ENCODE measurements at places on chromosomes 6 and 20.

- DNase-seq: no peak
These were observed 13.2 kb downstream of the DNAJC5 start for GRCh38 chr20:63908008-63908682.

DNA sequence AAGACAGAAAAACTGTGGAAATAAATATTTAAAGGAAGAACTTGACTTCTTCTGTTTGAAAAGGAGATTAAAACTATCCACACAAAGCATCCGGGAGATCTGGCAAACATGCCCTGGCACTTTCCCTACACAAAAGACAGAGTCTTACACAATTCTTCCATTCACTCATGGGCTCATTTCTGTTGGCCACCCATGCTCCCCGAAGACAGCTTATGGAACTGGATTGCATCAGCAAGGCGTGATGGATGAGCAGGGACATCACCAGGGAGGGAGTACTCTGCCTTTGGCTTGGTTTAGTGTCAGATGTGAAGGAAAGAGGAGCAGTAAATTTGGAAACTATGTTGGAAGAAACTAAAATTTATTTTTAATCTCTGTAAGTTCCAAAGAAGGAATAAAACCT lies 379.3 kb downstream of the CD109 start:
- peak; percentile 86 for DNase-seq

GRCh38 chr6:167230288-167230687 lies 60.8 kb upstream of the UNC93A start:
- no peak for DNase-seq

- DNase-seq: peak; percentile 31
These were observed 122.5 kb downstream of the COL9A1 start for GRCh38 chr6:70180183-70180900.

GRCh38 chr20:9078826-9079731 lies 10.2 kb downstream of the PLCB4 start:
- DNase-seq: no peak

DNA sequence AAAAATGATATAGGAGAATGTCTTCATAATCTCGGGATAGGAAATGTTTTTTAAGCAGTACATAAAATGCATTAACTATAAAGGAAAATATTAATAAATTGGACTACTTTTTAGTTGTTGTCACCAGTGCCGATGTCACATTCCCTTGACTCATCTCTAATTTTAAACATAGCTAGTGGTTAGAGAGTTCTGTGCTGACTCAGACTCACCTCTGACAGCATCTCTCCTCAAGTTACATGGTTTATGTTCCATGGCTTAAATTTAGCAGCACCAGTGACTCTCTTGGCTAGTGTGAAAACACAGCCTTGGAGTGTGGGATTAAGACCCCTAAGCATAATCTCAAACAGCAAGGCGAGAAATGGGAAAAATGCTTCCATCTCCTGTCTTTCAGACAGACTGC lies 311.8 kb upstream of the MMS22L start:
- DNase-seq: peak; percentile 48

- DNase-seq: peak; percentile 70
These were observed 86.7 kb upstream of the STMND1 start for GRCh38 chr6:17015144-17015543.

DNA sequence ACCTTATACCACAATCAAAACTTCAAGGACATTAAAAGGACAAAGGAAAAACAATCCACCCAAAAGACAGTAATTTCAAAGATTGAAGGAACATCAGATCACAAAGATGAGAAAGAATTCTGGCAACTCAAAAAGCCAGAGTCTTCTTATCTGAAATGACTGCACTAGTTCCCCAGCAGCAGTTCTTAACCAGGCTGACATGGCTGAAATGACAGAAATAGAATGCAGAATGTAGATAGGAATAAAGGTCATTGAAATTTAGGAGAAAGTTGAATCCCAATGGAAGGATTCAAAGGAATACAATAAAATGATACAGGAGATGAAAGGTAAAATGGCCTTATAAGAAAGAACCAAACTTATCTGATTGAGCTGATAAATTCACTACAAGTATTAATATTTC lies 231.4 kb downstream of the CD109 start:
- DNase-seq: no peak

DNA sequence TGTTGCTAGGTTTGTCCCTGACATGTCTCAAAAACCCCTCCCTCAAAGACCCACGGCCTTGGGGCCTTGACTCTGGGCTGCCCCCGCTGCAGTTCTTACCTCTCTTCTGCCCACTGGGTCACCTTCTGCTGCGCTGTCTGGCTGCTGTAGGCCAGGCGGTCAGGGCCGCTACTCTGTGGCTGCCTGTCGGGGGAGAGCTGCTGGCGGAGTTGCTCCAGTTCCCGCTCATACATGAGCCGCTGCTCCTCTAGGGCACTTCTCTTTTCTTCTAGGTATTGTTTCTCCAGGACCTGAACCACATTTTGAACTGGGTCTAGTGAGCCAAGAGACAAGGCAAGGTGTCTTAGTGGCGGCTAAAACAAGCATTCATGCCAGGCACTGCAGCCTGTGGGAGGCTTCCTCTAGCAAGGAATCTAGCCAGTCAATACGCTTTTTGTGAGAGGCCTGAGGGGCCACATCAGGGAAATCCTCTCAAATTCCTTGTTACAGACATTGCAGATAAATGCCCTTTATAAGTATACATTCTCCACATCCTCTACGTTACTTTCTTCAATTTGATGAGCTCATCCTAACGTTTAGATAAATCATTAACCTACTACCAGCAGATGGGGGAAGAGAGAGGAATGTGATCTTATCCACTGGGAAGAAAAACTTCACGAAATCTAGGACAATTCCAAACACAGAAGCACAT lies 110.3 kb upstream of the NUP153 start:
- DNase-seq: no peak

DNA sequence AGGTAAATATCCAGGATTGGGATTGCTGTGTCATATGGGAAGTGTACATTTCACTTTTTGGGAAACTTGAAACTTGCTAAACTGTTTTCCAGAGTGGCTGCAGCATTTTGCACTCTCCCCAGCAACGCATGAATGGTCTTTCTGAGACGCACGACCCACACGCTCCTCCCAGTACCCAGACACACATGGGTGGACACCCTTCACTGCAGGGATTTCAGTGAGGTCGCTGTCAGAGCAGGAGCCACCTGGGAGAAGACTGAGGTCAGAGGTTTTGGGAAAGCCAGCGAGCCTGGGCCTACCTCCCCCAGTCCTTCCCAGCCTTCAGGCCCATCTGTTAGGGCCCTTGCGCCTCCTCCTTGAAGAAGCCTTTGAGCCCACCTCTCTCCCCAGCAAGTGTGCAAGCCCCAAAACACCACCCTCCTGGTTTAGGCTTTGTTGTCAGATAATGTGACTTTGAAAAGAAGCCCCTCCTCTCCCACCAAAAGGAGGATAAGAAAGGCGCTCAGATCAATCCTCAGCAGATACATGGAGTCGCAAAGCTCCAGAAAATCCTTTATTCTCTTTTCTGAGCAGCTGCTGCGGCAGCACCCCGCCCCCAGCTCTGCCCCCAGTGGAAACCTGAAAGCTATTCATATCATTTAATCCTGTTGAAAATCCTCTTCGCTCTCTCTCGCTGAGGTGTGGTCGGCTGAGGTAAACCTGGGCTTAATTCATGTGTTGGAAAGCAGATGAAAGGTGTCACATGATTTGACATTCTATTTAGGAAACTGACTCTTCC lies 12.7 kb upstream of the JAG1 start:
- no peak for DNase-seq

DNA sequence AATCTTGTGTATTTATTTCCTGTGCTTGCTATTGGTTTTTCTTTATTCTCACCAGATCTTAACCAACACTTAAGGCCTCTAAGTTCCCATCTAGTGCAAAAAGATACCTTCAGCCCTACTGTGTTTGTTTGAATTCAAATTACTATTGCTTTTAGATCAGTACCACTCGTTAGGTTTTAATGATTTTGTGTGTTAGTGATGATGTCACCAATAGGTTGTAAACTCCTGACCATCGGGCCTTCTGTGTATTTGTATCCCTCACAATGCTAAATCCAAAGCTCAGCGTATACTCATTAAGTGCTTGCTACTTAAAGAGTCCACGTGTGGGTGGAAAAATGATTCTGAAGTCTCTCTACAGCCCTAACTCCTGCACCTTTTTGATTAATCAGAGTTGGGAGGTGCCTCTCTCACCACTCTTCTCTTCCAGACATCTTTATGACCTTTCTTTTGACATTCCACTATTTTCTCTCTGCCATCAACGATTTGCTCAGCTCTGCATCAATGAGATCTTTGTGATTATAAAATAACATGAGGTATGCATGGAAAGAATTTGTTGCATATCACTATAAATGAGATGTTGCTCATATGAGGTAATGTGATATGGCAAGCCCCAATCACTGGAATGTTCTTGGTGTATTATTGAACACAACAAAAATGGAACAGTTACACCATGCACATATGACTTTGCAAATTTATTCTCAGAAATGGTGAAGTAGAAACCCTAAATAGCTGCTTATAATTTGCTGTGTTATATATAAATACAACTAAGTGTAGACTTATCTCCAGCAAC lies 55.1 kb upstream of the LAMA2 start:
- DNase-seq: no peak

- DNase-seq: no peak
These were observed 158.7 kb downstream of the SOX4 start for GRCh38 chr6:21752054-21752811.

DNA sequence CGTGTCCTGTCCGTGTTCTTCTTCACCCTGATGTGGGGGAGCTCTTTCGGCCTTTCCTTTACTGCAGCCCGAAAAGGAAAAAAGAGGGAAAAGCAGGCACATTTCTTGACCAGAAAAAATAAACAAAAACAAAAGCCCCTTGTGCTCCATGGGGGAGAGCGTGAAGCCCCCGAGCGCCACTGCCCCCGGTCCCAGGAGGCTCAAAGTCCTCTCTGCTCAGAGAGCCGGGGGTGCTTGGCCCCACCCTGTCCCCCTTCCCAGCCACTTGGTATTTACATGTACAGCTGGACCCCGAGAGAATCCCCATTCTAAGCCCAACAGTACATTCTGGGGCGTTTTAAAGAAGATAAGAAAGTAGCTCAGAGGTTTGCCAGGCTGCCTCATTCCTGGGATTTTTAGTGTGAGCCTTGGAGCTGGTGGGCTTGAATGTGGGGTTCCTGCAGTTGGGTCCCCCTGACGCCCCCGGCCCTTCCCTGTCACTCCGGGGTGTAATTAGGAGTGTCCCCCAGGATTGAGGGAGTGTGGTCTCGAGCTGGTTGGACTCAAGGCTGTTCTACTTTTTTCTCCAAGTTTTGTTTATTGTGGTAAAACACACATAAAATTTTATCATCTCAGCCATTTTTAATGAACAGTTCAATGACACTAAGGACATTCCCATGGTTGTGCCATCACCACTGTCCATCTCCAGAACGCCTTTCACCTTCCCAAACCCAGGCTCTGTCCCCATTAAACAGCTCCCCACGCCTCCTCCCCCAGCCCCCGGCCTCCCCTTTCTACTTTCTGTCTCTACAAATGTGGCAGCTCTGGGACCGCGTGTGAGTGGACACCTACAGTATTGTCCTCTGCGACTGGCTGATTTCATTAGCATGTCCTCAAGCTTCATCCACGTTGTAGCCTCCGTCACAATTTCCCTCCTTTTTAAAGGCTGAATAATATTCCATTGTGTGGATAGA lies 55.7 kb upstream of the BHLHE23 start:
- no peak for DNase-seq

DNA sequence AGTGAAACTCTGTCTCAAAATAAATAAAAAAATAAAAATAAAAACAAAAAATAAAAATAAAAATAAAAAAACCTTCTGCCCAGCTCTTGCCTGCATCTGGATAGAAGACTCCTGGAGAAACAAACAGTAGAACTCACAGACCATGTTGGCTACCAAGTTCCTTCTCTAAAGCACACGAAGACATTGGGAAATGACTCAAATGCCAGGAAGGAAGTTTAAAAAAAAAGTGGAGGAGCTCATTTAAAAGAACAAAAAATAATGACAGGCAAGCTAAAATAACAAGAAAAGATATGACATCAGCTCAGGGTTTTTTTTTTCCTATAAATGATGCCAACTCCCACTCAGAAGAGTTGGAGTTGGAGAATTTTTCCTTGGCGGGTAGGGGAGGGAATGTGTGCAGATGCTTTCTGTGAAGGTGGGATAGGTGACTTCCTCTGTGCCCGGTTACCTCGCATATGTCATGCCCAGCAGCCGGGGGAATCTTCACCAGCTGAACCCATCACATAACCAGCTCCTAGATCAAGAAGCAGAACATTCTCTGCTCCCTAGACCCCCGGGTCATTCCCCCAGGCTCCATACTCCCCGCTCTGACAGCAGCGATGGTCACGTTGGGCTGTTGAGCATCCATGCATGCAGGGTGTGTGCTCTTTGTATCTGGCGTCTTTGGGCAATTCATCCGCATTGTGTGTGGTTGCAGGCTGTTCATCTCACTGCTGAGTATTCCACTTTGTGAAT lies 17.3 kb upstream of the CD93 start:
- no peak for DNase-seq

GRCh38 chr6:44737341-44737740 lies 349.8 kb downstream of the CDC5L start:
- DNase-seq: no peak

GRCh38 chr20:29443819-29444218 lies 1813.6 kb upstream of the DEFB115 start:
- DNase-seq: no peak

DNA sequence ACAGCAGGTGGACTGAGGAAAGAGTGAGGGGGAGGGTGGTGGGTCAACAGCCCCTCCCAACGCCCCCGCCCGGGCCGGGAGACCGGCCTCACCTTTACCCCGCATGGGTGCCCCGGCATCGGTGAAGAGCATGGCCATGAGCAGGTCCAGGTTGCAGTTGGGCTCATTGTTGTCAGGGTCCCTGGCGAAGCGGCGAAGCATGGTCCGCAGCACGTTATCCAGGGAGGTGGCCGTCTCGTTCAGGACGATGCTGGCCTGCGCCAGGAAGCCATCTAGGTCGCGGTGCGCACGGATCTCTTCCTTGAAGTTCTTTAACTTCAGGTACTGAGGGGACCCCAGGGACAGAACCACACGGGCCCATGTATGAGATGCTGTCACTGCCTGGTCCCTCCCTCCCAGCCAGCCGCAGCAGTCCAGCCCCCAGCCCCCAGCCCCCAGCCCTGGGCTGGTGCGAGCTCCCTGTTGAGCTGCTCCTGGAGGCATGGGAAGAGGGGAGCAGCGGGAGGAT lies 4.9 kb downstream of the SLC4A11 start:
- DNase-seq: no peak

DNA sequence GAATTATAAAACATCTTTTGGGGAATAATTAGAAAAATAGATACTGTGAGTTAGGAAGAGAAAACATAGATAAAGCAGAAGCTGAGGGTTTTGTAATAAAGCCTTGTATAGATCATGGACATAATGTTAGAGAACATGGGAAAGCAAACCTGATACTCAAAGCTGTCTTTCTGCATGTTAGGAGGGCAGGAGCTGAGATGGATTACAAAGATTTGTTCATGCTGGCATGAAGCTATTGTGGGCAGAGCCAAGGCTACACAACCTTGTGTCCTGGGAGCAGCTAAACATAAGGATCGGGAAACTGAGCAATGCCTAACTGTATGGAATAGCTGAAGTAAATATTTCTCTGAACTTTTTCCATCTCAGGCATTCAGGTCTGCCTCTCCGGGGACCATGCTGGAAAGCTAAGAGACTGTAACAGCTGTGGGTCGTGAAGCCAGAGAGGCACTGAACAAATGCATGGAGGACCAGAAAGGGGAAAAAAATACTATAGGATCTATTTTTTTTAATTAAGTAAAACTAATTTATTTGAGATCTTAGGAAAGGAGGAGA lies 28.2 kb upstream of the CNKSR3 start:
- DNase-seq: no peak

GRCh38 chr6:39948199-39948791 lies 14.0 kb upstream of the MOCS1 start:
- no peak for DNase-seq

GRCh38 chr6:42935322-42935721 lies 6.0 kb downstream of the CNPY3 start:
- no peak for DNase-seq

Data from skeletal muscle cell (primary cell).